ENCODE measurements at places on chromosomes 5 and 9.

DNA sequence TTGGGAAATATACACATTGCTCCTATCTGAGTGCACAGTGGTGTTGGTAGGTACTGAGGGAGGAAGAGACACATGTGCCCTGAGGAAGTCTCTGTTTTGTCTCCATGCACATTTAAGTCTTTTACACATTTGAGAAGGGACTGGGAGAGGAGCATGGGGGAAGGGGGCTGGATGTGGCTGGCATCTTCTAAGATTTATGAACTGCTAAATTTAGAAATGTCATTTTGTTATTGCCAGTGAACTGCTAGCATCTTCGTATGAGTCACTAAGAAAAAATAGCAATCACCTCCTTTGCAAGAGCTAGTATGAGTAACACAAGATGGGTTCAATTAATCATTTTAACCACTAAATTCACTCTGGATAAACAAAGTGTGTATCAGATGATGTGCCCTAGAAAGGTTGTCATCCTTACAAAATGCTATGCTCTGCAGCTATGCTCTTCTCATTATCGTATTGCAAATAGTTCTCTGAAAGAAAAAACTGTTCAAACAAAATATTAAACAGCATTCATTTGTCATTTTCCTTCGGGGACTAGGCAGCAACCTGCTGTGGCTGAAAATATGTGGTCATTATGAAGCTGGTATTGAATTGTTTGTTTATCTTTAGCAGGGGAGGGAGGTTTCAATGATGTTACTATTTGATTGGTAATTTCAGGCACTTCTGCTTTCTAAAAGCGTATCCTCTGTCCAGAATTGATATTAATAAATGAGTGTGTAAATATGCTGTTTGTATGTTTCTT is 236.5 kb downstream of the DMRTA1 start:
- no peak for DNase-seq

DNA sequence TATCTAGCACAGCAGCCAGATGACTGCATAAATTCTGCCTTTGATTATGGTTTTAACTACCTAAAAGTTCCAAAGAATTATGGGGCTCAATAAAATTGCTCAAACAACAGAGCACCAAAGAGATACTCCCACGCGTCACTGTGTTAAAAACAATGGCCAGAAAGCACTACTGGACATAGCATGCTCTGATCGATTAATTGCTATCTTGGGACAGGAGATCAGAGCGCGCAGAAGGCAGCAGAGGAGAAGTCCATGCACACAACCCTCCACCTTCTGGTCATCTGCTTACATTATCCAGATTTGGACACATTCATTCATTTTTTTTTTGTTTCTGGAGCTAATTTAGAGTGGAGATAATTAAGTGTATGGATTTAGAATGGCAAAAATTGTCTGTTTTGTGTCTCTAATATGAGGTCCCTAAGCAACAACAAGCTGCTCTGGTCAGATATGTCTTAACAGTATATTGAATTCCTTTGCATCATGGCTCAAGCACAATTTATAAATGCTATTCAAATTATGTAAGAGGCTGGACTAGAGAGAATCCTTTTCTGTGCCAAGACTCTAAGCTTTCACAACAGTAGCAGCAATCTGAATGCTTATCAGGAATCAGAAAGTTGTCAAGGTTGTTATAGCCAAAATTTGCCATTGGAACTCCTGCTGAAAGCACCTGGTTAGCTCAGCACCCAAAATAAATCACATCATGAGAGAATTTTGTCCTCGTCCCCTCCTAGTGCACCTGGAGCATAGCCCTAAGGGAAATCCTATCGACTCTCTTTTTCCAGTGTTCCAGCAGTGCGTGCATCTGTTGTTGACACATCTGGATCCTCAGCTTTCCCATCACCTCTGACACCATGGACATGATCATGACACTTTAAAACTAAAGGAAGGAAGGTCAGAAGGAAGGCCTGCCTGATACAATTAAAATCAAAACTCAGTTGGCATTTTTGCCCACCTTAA is 98.6 kb upstream of the HMHB1 start:
- DNase-seq = no peak

DNA sequence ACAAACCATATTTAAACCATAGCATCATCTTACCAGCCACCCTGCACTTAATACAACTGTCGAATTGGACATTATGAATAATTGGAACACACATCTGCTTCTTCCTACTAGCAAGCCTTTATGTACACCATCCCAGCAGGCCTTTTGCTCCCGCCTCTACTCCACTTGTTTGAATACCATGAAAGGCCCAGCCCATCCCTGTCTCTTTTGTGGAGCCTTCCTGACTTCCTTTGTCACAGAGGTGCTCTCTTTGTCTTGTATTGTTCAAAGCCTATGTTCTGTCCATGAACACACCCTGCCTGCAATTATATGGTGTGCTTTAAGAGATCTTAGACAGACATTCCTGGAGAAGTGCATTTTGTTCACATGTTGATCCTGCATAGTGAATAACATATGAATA is 465.7 kb downstream of the DIRAS2 start:
- DNase-seq = no peak

DNA sequence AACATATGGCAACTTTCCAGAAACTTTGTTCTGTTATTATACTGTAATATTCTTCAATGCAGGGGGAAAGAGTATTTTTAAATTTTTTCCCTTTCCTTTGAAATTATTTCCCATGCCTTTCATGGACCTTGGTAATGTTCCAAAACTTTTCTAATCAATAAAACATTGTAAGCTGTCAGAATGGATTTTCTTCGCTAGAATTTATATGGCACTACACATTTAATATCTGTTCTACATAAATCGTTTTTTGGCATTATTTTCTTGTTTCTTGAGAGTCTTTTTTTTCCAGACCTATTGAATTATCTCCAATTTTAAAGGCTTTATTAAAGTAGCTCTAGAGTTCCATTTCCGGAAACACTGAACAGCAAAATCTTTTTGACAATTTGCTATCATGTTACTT is 249.0 kb downstream of the TMEM167A start:
- DNase-seq = no peak

GRCh38 chr5:115186794-115187193 is 17.1 kb upstream of the TRIM36 start:
- DNase-seq = no peak

All from stimulated activated CD4-positive, alpha-beta T cell treated with anti-CD3 and anti-CD28 coated beads, Interleukin-15, amount 100 ng/mL, for 48 hours (primary cell).